ENCODE measurements at places on chromosomes 5 and 9.

- DNase-seq, result no peak
These were observed 445.5 kb downstream of the MED10 start for GRCh38 chr5:5932824-5933223.

DNA sequence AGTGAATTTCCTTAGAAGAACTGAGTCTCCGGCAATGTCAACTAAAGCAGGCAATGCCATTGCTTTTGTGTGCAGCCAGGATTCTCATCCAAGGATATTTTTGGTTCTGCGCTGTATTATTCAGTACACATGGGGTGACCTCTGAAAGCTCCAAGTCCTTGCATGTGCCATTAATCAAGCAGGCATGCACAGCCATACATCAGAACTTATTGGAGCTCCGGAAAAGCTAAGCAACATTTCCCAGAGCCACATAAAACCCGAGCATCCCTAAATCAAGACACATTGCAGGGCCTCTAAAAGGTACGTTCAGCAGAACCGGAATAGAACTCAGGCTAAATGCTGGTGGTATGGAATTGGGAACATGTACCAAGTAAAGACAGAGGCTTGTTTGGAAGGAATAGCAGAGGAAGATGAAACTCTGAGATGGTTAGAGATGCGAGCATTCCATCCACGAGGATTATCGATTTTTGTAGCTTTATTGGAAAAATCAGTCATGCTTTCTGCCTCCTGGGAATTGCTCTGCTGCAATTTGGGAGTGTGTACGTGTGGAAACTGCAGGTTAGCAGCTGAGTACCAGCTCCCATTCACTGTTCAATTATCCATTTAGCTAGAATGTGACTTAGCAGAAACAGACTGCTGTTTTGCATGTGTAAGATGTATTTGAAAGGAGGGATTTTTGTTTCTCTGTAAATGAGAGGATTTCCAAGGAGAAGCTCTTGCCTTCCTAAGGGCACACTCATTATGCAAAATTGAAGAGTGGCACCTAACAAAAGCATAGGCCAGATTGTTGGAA, 143.7 kb upstream of the WWC1 start:
- DNase-seq, result no peak

DNA sequence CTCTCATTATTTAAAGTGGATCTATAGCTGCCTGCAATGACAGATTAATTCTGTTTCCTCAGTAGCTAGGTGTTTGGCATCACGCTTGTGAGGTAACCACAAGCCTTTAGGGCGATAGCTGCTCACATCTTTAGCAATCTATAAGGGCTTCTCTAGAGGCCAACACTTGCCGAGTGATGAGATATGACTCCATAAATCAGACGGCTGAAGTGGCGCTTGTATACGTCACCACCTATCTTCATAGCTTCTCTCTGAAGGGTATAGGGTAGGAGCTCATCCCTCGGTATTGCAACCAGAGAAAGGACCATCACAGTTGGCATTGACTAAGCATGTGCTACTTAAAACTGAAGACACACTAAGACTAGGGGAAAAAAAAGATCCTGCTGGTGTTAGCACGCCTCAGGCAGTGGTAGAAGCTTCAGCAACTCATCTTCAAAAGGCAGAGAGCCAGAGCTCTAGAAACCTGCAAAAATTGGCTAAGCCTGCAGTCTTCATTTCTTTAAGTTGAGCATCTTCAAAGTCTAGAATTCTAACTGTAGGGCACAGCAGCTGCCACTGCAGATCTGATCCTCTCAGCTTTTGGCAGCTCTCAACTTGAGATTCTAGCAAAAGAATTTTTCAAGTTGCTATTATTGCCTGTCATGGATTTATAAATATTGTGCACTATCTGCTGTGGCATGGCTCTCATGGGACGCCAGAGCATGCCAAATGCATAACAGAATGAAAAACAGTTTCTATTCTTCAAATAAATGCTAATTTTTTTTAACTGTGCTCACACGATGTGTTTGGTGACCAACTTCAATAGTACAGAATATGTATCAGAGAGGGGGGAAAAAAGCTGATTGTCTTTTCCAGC, 37.5 kb downstream of the PSMB7 start:
- DNase-seq, result no peak

DNA sequence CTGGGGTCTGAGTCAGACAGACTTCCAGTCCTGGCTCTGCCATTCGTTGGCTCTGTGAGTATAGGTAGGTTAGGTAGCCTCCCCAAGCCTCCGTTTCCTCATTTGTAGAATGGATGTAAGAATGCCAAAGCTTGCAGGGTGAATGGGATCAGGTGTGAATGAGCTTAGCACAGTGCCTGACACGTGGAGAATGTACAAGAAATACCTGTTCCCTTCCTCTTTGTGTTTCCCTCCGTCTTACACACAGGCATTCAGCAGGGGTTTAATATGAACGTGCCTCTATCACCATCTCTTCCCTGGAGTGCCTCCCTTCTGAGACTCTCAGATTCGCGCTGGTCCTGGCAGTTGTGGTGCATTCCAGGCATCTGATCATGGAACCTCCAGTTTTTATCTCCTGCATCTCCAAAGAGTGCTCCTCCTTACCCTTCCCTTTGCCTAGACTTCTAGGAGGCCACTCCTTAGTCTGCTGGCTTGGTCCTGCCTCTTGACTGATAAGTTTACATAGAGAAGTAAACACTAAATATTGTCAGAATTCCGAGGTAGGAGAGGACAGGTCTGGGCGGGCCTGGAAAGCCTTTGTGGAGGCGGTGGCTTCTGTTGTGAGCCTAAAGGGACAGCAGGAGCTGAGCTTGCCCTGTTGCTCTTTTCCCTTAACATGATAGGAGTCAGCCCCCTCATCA, 199.4 kb downstream of the AOPEP start:
- DNase-seq, result no peak

- DNase-seq, result no peak
These were observed 1446.2 kb downstream of the MAT2B start for GRCh38 chr5:164951570-164951969.

- DNase-seq, result no peak
These were observed 20.2 kb downstream of the TRIM7 start for GRCh38 chr5:181184845-181185216.

DNA sequence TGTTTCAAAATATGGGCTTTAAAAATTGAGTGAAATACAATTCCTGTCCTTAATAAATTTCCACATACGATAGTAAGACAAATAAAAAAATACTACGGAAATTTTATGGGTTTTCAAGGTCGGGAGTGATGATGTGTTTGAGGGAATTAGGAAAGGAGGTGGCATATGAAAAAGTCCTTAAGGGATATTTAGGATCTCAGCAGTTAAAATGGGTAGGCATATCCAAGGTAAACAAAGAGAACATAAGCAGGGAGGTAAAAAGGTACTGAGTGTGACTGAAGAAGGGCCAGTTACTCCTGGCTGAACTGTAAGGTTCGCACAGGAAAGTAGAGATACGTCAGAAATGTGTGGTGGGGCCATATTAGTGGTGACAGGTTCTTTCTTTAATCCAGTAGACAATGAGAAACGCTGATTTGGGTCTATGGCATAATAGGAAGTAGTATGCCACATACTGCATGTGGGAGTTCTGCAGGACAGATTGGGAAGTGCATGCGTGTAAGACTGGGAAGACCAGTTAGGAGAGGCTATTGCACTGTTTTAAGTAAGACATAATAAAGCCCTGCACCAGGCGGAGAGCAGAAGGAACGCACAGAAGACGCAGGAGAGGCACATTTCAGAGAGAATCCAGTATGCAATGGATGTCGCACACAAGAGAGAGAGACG, 937 bp upstream of the HMGCR start:
- DNase-seq, result peak; percentile 31

DNA sequence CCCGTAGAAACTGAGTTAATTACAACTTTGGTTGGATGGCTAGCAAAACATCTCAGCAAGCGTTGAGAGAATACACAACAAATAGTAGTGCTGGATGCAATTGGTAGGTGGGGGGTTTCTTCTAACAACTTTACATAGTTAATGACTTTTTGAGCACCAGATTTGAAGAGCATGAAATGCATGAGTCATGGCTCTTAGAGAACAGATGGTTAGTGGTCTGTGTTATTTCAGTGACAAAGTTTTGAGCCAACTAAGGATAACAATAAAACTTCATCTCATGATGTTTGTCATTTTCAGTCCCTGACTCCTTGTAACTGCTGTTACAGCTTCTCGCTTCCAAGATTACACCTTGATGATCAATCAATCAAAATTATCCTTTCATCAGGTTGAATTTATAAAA, 399.0 kb upstream of the BRINP1 start:
- no peak for DNase-seq

GRCh38 chr5:115666023-115666422, 40.2 kb upstream of the TMED7 start:
- no peak for DNase-seq

DNA sequence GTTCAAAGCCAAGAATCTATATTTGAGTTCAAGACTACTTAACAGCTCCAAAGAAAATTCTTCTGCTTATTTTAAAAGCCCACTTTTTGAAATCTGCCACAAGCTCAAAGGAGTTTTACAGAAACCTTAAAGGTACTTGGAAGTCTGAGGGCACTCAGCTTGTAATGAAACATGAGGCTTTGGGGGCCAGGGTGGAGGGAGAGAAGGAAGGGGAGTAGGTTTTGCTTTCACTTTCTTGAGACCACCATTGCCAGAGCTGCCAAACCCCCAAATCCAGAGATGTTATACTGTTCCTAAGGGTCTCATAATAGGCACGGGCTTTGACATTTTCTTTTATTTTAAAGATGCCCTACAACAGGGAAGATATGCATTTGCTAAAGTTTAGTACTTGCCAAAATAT, 42.6 kb upstream of the TNFAIP8 start:
- no peak for DNase-seq

DNA sequence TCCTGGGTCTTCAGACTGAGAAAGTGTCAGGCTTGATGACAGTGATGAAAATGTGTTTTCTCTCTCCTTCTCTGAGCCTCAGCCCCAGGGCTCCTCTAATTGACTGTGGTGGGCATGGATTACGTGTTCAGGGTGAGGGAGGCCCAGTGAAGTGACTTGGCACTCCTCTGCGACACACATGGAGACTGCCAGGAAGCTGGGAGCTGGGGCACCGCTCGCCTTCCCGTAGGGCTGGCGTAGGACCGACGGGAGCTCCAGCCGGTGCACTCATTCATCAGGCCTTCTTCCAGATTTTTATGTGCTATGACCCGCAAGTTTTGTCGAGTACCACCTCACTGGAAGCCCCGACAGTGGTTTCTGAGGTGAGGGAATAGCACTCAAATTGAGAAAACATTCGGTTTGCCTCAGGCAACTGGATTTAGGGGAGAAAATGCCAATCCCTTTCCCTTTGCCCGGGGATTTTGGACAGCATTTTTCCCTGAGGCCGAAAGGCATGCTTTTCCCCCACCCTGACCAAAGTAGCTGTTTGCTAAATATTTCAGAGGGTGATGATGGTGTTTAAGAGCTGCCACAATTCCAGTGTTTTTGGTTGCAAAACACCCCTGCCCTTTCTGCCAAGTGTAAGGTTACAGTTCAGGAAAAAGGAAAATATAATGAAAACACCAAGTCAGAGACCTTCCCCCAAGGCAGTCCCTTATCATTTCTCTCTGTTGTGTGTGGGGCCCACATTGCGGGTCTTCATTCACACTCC, 83.7 kb downstream of the PCSK5 start:
- DNase-seq, result no peak

DNA sequence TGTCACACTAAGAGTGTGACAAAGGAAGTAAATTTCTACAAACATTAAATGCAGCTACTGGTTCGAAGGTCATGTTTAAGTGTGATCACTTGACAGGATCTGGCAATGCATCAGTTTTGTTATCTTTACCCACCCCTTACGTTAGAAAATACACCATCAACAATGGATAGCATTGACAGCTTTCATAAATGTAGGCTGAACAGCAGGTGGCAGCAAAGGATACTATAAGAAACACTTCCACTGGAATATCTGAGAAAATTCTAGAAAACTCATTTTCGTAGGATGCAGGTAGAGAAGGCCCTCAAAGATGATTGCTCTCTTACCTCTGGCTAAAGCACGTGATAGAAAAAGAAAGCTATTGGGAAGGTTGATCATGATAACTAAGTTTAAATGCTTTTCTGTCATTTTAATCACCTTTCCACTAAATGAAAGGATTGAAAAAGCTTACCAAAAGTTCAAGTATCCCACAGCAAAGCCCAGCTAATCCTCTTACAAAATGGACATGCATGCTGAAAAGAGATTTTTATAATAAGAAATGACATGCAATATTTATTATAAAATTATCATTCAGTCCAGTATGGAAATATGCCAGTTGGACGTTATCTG, 292.5 kb downstream of the PARP8 start:
- DNase-seq, result no peak

DNA sequence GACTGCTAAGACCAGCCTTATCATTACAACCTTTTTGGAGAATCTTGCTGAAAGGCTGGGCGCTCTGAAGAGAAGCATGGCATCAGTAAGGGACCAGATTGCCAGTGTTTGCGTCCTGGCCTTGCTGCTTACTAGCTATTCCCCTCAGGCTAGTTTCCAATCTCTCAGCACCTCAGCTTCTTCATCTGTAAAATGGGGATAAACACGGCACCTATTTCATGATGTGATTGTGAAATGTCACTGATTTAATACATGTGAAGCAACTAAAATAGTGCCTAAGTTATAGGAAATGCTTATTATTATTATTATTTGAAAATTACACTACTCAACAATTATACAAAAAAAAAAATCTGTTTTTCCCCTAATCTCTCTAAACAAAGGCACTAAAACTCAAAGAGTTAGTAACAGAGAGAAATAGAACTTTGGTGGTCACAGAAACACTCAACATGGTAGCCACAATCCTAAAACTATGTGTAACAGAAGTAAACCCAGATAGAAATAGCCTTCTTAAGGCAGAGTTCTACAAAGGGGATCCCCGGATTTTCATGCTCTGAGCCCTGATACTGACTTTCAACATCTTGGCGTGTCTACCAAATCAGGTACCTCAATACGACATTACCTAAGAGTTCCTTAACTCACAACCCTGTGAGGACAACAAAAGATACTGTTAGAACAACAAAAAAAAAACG, 62.0 kb downstream of the ENC1 start:
- no peak for DNase-seq

DNA sequence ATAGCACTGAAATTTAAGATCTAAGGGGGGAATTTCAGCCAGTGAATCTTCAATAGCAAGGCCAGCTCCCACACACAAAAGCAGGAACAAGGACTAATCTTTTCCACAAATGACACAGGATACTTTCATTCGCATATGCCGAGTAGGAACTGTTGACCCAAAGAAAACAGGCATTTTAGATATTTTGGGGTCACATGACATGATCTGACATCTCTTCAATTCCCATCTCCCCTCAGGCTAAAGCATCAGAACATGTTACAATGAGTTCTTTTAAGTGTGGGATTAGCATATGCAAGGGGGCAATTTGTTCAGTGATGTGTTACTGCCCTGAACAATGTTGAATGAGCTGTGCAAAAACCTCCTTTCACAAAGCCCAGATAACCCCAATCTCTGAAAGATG, 68.2 kb downstream of the TLE1 start:
- DNase-seq, result no peak

DNA sequence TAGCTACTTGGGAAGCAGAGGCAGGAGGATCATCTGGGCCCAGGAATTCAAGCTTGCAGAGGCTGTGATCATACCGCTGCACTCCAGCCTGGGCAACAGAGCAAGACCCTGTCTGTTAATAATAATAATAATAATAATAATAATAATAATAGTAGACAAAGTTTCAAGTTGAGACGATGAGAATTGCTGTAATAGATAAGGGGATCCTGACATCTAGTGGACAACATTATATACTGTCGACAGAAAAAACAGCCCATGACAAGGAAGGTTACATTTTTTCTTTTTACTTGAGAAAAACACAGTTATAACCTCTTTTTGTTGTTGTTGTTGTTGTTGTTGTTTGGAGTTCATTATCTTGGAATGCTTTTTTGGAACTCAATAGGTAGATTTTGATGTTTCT, 35.3 kb downstream of the NDFIP1 start:
- no peak for DNase-seq

All from 8988T (cell line).